ENCODE measurements at places on chromosomes 3 and 15.

DNA sequence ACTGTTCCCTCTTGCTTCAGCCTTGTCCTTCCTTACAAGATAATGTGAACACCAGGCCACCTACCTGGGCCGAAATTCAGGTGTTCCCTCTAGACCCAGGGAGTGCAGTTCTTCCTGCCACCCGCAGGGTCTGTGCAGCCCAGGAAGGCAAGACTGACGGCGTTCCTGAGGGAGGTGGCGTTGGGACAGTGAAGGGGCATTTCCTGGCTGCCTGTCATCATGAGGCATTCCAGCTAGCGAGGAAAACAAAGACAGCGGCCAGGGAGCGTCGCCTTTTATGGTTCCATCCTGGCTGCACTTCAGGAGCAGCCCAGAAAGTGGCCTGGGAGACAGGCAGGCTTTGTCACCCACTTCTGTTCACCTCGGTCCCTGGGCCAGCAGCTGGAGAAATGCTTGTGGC, 84.8 kb upstream of the WNT5A start:
- no peak for DNase-seq

DNA sequence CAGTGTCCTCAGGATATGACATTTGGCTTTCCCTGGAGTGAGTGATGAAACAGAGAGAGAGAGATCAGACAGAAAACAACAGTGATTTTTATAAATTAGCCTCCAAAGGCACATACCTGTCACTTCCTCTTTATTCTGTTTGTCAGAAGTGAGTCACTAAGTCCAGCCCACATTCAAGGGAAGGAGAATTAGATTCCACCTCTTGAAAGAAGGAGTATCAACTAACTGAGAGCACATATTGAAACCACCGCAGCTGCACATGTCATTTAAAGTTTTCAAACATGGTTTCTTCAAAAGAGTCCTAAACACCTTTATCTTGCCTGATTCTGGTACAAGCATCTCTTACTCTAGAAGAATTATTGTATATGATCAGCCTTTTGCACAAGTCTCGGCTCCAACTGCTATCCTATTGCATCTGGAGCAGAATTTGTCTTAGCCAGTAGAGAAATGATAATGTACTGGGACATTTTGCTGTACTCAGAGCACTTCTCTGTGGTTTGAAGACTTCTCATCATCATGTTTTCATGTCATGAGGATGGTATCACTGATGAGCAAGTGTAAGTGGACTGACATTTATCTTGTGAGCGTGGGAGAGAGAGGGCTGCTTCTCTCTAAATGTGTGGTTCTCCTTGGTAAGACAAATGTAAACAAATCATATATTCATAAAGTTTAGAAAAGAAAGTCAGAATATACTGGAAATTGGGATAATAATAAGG, 338.9 kb upstream of the CFAP20DC start:
- DNase-seq = no peak

- DNase-seq = no peak
These were observed 52.7 kb downstream of the MYLK start for GRCh38 chr3:123831420-123831819.

DNA sequence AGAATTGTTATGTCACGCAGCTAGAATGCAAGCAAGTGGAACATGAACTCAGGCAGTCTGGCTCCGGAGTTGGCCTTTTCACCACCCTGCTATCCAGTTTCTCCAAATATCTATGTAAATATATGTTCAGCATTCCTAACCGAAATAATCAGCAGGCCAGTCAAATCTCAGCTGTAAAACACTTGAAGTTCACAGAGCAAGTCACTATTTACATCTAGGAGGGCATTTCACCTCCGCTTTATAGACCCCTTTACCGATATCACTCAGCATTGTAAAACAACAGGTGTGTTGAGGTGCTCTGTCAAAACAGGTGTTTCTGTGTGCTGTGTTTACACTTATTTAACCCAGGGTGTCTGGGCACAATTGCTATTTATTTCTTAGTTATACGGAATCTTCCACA, 12.2 kb upstream of the HES1 start:
- DNase-seq = no peak

GRCh38 chr15:27990521-27991515, 108.3 kb downstream of the OCA2 start:
- DNase-seq = no peak

- no peak for DNase-seq
These were observed 41.8 kb upstream of the TIPARP start for GRCh38 chr3:156632601-156633000.

- no peak for DNase-seq
These were observed 53.8 kb upstream of the SPPL2A start for GRCh38 chr15:50819344-50819743.
